Activated T-cell treated with anti-CD3 and anti-CD28 coated beads, Interleukin-2, amount 50 U/mL, for 72 hours (primary cell): ENCODE measurements at places on chromosomes 3 and 15. TPM values are rescaled to one million over a fixed set of nuclear protein-coding genes. Genes with fewer than 3 reads are reported as not detected.

HYKK gene
- total RNA-seq = 2.9 TPM

DNA sequence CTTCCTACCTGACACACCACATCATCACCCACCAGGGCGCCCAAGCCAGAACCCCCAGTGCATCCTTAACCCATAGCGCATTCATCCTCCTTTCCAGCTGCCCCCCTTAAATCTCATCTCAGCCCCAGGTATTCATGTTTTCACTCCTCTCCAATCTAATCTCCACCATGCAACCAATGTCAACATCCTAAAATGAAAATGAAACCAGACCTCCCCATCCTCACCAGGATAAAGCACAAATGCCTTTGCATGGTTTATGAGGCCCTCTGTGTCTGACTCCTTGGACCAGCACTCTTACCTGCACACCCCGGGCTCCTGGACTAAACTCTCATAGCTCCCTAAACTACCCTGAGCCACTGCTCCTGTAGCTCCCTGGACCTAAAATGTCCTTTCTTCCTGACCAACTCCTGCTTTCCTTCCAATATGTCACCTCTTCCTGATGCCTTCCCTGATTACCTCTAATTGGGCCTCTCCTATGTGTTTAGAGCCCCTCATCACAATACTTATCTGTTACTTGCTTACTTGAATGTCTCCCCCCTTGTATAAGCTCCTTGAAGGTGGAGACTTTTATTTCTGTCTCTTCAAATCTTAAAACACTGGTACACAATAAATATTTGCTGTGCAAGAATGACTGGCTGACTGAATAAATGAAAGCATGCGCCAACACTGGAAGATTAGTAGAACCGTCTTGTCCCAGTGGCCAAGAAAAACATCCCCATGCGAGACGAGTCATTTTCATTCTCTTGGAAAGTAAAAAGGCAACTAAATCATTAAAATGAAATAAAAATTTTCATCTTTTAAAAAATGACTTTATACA lies 142.5 kb downstream of the XXYLT1 start:
- no peak for DNase-seq

GRCh38 chr3:172643506-172644179 lies 67.2 kb downstream of the NCEH1 start:
- no peak for DNase-seq

SLC12A8 gene
- 0.53 TPM for total RNA-seq

DNA sequence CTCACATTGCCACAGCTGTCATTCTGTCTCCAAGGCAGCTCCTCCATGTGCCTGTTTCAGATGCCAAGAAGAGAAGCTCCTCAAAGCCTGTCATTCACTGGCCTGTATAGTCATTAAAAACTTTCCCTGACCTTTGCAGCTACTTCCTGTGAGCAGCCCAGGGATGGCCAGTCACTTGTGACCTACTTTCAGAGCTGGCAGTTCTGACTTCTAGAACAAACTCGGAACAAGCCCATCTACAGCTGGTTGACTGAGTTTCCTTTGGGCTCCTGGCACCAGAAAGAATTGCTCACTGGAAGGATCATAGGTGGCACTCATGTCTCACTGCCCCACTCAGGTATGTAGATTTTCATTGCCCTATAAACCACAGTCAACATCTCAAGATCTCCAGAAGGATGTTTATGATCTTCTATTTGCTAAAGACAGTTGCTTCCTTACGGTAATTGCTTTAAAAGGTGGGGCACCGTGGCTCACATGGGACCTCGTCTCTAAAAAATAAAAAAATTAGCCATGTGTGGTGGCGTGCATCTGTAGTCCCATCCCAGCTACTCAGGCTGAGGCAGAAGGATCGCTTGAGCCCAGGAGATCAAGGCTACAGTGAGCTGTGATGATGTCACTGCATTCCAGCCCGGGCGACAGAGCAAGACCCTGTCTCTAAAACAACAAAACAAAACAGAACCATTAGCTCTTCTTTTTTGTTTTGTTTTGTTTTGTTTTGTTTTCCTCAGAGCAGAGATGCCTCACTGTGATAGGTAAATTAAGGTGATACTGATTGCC lies 11.2 kb upstream of the ATP13A3 start:
- DNase-seq = no peak

- DNase-seq = no peak
These were observed 7.4 kb downstream of the PTH1R start for GRCh38 chr3:46884929-46885328.

DNA sequence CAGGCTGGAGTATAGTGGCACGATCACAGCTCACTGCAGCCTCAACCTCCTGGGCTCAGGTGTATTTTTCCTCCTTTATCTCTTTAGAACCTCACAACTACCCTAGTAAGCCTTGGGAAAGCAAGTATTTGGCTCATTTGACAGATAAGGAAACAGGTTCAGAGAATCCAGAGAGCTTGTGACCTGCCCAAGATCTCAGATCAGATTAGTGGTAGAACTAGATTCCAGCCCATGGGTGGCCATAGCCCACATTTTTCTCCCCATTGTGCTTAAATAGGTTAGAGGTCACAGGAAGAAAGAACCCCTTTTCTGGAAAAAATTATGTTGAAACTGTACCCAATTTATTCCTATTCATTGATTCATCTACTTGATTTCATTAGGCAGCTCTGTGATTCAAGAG lies 64.3 kb downstream of the TSC22D2 start:
- DNase-seq = no peak

B3GNT5 gene
- total RNA-seq = 17.3 TPM
